Activated CD4-positive, alpha-beta T cell treated with anti-CD3 and anti-CD28 coated beads, Interleukin-2, Interleukin-6, amounts not matched to agents 100 ng/mL and 50 ng/mL, durations not matched to agents 16 hours and 8 hours (primary cell): ENCODE measurements at places on chromosomes 7 and 10.

DNA sequence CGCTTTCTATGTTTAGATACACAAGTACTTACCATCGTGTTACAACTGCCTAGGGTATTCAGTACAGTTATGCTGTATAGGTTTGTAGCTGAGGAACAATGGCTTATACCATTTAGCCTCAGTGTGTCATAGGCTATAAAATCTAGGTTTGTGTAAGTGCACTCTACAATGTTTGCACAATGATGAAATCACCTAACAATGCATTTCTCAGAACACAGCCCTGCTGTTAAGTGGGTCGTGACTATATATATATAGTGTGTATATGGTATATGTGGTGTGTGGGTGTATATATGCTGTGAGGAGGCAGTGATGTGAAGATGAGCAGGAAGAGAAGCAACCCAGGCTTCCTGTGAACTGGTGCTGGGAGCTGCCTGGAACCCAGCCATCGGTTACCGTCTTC is 65.6 kb upstream of the MKI67 start:
- DNase-seq: no peak

- no peak for DNase-seq
Observed at GRCh38 chr10:3169271-3169670, 3.3 kb downstream of the PITRM1 start.

- DNase-seq: no peak
Observed at GRCh38 chr7:51134013-51134441, 182.6 kb downstream of the COBL start.

DNA sequence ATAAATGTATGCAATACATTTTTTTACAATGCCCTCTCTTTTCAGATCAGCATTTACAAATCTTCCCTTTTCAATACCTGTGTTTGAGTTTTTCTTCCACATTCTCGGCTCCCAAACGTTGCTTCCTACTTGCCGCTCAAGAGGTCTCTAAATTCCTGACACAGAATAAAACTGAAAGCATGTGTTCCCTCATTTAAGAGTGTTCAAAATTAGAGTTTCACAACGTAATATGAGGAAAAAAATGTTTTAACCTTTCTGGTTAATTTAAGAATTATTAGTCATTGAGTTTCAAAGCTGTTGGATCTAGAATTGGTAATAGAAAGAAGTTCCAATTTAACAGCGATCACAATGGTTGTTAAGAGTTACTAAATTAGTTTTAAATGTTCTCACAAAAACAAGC is 100.4 kb downstream of the ARID5B start:
- peak; percentile 61 for DNase-seq

DNA sequence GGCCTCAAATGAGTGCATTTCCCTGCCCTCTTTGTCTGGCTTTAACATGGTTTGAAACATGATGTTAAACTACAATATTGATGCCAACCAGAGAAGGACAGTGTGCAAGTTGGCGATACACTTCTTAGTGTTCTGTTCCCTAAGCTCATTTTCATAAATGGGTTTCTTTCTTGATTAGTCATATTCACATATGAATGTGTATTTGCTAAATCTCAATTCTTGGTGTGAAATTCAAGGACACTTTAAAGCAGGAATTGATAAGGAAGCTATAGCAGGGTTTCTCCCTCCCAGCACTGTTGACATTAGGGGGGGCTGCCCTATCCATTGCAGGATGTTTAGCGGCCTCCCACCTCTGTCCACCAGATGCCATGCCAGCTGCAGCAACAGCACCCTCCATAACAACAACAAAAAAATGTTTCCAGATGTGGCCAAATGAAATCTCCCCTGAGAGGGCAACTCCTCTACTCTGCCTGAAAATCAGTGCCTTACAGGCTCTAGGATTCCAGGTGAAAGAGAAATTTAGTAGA is 13.1 kb downstream of the CCNY start:
- peak; percentile 19 for DNase-seq

DNA sequence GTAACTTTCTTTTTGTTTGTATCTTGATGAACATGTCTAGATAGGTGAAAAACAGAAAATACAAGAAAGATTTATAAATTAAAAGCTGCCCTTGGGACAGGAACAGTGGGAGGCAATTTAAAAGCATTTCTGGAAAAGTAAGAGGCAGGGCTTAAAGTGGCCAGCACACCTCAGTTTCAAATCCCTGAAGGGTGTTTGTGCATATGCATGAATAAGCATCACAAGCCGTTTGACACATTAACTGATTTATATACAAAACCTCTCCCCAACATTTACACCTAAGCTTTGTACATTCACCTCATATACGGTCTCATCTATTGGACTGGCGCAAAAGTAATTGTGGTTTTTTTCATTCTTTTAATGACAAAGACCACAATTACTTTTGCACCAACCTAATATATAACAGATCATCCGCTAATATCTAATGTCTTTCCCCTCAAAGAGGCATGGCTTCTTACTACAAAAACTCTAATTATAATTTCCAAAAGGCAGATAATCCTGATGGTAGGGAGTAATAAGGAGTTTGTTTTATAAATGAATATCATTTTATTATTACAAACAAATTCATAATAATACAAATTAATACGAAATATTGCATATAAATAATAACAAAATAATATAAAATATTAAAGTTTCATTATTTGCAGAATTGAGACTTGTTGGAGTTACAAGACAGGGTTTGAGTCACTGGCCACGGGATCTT is 48.3 kb downstream of the LRGUK start:
- no peak for DNase-seq

DNA sequence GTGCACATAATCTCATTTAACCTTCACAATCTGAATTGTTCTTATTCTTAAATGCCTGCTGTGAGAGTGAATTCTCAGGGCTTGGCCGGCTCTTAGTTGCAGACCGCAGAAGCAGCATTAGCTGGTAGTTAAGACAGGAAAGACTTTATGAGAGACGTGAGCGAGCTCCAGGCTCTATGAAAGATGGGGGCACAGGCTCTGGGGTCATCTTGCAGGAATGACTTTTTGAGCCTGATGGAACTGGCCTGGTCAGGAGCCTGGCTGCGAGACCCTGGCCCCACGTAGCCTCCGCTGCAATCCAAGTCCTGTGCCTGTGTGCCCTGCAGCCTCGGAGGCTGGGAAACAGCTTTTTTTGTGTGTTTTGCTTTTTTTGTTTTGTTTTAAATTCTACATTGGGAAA is 958.8 kb upstream of the ZNF722 start:
- DNase-seq: no peak

- no peak for DNase-seq
Observed at GRCh38 chr10:43616697-43617370, 10.6 kb downstream of the ZNF485 start.

- no peak for DNase-seq
Observed at GRCh38 chr10:29028486-29028885, 260.4 kb upstream of the LYZL1 start.

- no peak for DNase-seq
Observed at GRCh38 chr10:476455-476780, 213.1 kb downstream of the DIP2C start.

GRCh38 chr7:85924062-85924461 is 719.6 kb upstream of the GRM3 start:
- no peak for DNase-seq

DNA sequence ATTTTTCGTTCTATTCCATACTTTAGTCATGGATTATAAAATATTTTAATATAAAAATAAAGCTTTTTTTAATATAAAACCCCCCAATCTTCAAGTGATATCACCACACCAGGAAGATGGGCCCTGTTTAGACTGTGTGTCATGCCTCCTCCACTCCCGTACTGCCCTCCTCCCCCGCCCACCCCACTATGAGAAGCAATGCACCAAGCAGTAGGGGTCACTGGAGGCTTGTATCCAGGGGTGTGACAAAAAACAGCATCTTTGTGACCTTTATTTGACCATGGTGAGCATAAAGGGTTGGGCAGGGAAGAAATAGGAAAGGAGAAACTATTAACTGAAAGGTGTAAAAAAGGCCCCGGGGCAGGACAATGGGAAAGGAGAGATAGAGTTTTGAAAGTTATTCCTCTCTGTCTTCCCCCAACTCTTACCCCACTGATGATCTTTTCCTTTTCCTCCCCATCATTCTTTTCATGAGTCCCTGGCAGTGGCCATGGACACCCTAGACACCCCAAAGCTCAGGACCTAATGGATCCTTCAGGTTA is 3.5 kb downstream of the PITX3 start:
- DNase-seq: no peak

DNA sequence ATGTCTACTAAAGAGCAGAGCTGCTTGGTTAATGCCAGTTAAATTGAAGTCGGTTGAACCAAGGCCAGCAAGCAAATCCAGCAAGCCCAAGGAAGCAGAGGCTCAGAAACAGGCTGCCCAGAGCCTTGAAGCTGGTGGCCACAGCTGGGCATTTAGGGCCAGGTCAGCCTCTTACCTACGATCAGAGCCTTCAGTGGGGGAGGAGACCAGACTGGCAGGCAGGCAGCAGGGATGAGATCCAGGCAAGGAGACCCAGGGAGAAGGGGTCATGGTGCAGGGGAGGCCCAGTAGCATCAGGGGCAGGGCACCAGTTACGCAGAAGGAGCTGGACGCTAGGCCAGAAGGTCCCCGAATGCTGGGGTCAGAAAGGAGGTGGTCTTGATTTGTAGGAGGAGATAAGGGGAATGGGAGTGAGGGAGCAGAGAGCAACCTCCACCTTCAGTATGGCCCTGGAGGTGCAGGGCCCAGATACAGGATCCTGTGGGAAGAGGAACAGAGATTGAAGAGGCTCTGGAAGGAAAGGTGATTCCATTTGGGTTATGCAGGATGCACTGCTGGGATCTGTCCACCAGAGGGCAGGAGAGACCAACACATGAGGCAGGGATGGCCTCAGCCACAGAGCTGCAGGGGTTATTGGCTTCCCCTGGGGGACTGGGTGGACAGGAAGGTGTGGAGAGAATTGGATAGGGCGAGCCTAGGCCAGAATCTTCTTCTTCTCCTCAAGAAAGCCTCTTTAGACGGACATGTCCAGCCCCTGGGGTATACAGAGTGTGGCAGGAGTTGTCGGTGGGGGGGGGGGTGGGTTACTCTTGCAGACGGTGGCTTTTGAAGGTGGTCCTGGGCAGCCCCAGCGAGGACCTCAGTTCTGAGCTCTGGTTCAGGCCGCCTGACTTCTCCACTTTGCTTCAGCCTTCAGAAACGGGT is 132.6 kb upstream of the PODXL start:
- peak; percentile 71 for DNase-seq
